ENCODE measurements at places on chromosomes 1 and 21.

GRCh38 chr1:226135709-226136108, 50.8 kb downstream of the ACBD3 start:
- DNase-seq: peak; percentile 84

DNA sequence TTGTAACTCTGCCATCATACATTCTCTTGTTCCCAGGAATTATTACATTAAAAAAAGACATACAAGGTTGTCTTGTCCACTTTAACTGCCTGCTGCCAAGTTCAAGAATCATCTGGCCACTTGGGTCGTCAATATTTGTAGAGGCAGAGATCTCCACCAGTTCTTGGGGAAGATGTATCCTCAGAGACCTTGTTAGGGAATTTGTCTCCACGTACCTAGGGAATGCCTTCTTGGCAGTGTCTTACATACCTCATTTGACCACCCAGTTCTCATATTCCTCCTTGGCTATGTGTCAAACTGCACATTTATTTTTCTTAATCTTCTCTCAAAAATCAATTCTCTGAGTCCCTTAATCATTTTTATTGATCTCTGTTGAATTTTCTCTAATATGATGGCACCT, 266.0 kb downstream of the SPATA17 start:
- DNase-seq: no peak

DNA sequence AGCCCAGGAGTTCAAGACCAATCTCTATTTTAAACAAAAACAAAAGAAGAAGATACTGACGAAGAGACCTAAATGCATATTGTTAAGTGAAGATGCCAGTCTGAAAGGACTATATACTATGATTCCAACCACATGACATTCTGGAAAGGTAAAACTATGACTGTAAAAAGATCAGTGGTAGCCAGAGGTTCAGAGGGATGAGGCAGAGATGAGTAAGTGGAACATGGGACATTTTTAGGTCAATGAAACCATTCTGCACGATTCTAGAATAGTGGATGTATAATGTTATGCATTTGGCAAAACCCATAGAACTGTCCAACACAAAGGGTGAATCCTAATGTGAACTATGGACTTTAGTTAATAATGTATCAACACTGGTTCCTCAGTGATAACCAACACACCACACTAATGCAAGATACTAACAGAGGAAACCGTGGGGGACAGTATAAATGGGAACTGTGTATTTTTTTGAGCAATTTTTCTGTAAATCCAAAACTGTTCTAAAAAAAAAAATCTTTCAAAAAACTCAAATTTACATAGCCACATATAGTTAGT, 8.2 kb downstream of the RC3H1 start:
- DNase-seq: no peak

GRCh38 chr1:112368198-112368597, 27.8 kb upstream of the CTTNBP2NL start:
- DNase-seq: no peak

DNA sequence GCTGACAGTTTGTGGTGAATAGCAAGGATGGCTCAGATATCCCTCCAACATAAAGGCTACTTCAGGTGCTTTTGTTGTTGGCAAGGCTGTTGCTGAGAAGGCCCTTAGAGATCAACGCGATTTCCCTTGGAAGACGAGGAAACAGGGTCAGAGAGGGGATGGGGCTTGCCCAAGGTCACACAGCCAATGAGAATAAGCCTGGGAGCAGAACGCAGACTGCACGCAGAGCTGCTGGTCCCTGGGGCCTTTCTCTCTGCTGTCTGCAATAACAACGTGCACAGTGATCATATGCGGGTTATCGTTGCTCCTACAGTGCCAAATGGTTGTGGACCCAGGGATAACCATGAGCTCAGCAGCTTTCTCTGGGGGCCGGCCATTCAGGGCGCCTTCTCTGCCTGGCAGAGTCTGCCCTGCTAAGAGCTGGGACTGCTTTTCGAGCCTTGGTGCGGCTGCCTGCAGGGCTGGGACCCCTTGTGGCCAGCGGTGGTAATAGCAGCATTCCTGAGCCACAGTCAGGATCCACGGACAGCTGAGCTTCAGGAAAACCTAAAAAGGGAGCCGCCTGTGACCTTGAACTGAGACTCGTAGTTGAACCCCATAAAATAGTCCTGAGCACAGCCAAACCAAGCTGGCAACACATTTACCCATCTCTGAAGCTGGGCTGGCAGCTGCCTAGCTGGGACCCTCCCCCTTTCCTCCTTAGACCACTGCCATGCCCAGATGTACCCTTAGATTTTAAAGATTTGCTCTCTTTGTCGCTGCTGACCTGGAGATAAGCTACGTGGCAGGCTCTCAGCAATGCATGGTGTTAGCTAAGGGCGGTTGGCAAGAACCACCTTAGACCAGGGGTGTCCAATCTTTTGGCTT, 39.8 kb downstream of the HTR6 start:
- DNase-seq: peak; percentile 55

DNA sequence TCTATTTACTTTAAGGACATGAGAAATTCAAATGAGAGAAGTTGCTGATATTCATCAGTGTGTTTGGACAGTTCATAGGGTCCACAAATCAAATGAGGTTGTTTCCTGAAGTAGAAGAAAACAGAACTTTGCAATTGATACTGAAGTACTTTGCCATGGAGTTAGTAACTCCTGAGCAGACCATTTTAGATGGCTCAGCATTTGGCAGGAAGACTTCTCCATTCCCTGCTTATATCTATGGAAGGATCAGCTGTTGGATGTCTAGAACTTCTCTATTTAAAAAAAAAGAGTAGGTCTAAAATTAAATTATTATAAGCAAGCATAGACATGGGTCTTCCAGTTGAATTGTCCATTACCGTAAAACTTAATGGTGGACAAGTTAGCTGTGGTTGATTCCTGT, 5.1 kb downstream of the TMEM167B start:
- no peak for DNase-seq

GRCh38 chr1:44811234-44811633, 2.9 kb downstream of the BTBD19 start:
- no peak for DNase-seq

GRCh38 chr1:91771717-91772116, 114.2 kb downstream of the TGFBR3 start:
- no peak for DNase-seq

- DNase-seq: peak; percentile 88
Measured at GRCh38 chr1:201023517-201023902, at the start of gene KIF21B. TSS of gene KIF21B (minus strand) at chr1:201023714. CDS start at chr1:201023383, 331 bp downstream.

GRCh38 chr1:183051546-183051945, 28.3 kb downstream of the LAMC1 start:
- DNase-seq: no peak

DNA sequence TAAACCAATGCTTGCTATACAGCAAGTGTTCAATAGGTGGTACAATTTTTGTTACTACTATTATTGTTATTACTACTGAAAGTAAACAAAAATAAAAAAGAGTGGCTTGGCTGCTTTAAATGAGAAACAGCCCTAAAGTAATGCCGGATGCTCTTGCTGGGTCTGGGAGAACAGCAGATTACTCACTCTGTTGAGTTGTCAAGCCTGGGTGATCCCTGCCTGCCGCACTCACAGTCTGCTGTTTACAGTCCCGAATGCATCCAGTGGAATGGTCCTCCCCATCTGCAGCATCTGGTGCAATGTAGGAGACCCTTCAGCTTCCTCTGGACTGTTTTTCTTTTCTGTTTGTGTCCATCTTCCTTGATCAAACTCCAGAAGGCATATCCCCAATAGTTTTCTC, 102.7 kb upstream of the IVNS1ABP start:
- DNase-seq: no peak

DNA sequence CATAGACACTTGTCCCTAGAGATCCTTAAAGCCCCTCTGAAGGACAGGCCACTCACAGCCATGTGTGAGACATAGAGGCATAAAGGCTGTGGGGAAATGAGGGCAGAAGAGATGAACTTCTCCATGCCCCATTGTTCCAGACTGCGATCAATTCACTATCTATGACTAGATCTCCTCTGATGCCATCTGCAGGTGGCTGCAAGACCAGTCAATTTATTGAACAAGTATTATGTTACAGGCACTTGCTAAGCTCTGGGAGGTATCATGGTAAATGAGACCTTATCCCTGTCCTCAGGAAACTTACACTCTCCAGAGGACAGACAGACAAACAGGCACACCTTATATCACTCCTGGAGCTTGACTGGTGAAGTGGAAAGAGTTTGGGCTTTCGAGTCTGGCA, 22.9 kb downstream of the UBIAD1 start:
- no peak for DNase-seq

GRCh38 chr1:183454377-183454776, 17.9 kb upstream of the SMG7 start:
- no peak for DNase-seq

GRCh38 chr21:26124896-26125295, 45.7 kb downstream of the APP start:
- no peak for DNase-seq

GRCh38 chr1:199667089-199667488, 360.4 kb upstream of the NR5A2 start:
- DNase-seq: no peak

GRCh38 chr1:185305419-185305818, 11.6 kb downstream of the IVNS1ABP start:
- DNase-seq: no peak

Data from NCI-H1092 treated with DMSO at 0.1 percent for 48 hours (cell line).